ENCODE measurements at places on chromosomes 12 and 14.

- no peak for DNase-seq
Observed at GRCh38 chr12:14514154-14514842, 53.4 kb downstream of the PLBD1 start.

DNA sequence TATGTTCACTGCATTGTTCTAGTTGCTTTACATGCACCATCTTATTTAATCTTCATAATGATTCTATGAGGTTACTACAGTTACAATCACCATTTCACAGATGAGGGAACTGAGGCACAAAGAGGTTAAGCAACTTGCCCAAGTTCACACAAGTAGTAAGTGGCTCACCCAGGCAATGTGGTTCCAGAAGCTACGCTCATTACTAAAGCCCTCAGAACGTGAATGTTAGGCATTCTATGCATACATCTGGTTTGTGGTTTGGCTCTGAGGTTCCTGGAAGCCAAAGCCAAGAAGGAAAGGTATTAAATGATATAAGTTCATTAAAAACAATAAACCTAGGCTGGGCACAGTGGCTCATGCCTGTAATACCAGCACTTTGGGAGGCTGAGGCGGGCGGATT, 14.4 kb upstream of the VRTN start:
- DNase-seq = no peak

- no peak for DNase-seq
Observed at GRCh38 chr14:90642244-90642717, 173.9 kb downstream of the TTC7B start.

GRCh38 chr14:86515195-86515594, 985.3 kb downstream of the FLRT2 start:
- no peak for DNase-seq

DNA sequence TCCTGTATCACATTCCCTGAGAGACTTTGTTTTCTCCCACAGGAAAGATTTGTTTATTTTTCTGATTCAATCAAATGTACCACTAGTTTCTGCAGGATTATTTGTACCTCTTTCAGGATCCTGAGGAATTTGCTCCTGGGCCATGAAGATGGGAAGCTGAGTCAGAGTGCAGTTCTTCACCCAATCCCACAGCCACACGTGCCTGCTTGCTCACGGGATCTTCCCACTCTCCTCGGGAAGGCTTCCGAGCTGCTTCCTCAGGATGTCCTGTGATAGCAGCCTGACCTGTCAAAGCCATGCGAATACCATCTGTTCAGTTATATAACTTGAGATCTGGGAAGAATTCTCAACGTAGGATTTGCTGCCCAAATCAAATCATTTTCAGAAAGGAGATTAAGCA, 41.8 kb upstream of the HIF1A start:
- no peak for DNase-seq

DNA sequence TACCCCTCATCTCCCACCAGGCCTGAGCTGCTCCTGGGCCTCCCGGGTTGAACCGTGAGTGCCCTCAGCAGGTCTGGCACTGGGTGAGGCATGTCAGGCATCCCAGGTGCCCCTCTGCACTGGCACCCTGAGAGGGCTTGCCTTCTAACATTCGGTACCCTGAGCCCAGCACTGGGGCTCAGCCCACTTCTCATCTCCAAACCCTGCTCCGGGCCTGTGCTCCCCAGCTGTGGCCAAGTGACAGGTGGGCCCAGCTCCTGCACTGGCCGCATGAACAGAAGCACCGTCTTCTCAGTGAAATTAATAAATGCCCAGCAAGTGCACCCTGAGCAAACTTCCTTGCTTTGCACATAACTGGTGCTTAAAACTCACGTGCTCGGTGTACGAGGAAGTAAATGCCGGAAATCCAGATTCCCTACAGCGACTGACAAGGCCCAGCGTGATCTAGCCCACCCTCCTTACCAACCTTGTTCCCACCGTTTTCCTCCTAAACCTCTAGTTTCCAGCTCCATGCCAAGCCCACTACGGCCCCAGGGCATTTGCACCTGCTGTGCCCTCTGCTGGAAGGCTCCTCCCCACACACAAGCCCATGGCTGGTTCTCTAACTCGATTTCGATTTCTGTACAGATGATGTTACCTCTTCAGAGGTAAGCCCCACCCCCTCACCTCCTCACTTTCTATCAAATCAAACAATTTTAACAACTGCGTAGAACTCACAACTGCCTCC, 115.2 kb upstream of the NCOR2 start:
- DNase-seq = no peak

GRCh38 chr14:53151523-53152183, 1.5 kb downstream of the DDHD1 start:
- DNase-seq = peak; percentile 54

GRCh38 chr14:106318700-106319099, 792.3 kb downstream of the TMEM121 start:
- peak; percentile 41 for DNase-seq

DNA sequence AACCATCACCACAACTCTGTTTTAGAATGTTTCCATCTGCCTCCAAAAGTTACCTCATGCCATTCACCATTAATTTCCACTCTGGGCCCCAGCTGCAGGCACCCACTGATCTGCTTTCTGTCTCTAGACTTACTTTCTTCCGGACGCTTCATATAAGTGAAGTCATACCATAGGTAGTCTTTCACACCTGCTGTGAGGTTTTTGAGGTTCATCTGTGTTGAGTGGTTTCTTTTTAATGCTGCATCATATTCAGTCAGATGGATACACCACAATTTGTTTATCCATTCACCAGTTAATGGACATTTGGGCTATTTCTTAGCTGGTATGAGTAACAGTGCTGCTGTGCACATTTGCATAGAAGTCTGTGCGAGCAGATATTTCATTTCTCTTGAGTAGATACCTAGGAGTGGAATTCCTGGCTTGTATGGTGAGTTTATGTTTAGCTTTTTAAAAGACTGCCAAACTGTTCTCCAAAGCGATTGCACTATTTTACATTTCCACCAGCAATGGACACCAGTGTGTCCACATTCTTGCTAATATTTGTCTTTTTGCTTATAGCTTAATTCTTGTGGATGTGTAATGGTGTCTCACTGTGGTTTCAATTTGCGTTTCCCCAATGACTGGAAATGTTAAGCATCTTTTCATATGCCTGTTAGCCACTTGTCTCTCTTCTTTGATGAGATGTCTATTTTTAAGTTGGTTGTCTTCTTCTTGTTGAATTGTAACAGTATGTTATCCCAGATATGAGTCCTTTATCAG, 48.3 kb downstream of the ZFYVE21 start:
- DNase-seq = no peak

GRCh38 chr12:92955997-92956663, 27.0 kb upstream of the EEA1 start:
- DNase-seq = no peak

- DNase-seq = no peak
Observed at GRCh38 chr12:129873833-129874208, 30.0 kb downstream of the TMEM132D start.

- no peak for DNase-seq
Observed at GRCh38 chr12:103441437-103442181, 54.2 kb downstream of the C12orf42 start.

GRCh38 chr12:7190268-7191055, 976 bp downstream of the PEX5 start:
- DNase-seq = no peak

DNA sequence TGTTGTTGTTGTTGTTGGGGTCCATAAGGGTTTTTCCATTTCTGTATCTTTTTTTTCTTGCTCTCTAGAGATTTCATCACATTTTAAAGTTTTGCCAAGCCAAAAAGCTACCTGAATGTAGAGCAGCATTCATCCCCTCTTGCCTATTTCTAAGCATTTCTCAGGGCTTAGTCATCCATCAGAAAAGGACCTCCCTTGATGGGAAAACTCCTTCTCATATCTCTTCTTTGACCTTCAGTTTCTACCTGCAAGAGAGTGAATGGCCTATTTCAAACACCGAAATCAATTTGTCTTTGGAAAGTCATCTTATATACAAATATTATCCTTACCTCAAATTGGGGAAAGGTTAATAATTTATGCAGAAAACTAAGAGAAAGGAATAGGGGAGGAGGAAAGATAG, 4.5 kb downstream of the MYBPC1 start:
- DNase-seq = no peak

DNA sequence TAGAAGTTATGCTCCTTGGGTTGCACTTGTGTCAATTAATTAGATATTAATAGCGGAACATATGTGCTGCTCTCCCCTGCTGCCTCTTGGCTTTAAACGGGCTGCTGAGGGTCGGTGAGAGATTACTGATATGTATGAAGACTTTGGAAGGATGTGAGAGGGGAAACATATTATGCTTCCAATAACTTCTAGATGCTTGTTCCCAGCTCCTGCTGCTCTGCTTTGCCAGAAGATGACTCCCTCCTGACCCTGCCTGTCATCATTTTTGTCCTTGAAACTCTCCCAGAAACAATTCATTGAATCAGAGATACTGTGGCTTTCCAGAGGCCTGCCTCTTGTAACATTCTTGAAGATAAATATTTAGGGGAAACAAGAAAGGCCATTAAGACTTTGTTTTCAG, 300.1 kb upstream of the STXBP6 start:
- DNase-seq = no peak

DNA sequence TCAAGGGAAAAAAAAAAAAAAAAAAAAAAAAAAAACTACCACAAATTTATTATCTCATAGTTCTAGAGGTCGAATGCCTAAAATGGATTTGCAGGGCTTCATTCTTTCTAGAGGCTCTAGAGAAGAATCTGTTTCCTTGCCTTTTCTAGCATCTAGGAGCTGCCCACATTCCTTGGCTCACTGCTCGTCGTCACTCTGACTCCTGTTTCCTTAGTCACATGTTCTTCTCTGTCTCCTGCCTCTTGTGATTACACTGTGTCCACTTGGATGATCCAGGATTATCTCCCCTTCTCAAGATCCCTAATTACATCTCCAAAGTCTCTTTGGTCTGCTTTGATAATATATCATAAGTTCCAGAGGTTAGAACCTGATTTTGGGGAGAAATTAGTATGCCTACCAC, 88.7 kb downstream of the HECTD1 start:
- DNase-seq = no peak

DNA sequence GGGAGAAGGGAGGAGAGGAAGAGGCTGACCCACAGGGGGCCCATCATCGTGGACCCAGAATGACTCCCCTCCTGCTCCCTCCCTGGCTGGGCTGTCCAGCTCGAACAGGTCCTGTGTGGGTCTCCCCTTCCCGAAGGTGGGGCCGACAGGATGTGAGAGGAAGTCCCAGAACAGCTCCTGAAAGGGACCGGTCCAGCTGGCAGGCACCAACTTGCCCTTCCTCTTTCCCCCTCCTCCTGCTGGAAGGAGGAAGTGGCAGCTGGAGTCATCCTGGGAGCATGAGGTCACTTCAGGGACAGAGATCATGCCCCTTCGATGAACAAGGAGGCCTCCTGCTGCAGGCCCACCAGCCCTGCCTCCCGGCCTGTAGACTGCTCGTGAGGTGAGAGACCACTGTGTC, 35.0 kb upstream of the BEGAIN start:
- DNase-seq = no peak

All from liver (tissue), 10 donors.